Activated CD4-positive, alpha-beta T cell treated with anti-CD3 and anti-CD28 coated beads for 24 hours (primary cell): ENCODE measurements at places on chromosomes 12 and 14.

- no peak for DNase-seq
These were observed 109.8 kb upstream of the DNM1L start for GRCh38 chr12:32569259-32569658.

GRCh38 chr14:66483322-66483721 lies 2.8 kb upstream of the CCDC196 start:
- no peak for DNase-seq

DNA sequence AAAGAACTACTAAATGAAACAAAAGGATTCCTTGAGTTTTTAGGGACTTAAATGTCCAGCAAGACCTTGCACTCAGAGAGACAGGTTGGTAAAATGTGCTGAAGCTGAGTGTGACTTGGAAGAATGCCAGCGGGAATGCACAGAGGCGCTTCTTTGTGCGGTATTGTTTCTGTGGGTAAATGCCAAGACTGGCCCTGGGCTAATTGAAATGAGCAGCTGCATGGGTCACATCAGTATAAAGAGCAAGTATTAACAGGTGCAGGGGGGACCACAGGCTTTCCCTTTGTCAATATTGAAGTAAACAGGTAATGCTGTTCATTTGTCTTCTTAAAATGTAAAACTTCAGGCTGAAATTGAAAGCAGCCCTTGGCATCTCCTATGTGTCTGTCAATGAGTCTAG lies 74.3 kb downstream of the LMO3 start:
- DNase-seq: no peak

- DNase-seq: no peak
These were observed 277.4 kb downstream of the CCER1 start for GRCh38 chr12:90677552-90677951.

GRCh38 chr14:22185191-22185590 lies 403.8 kb downstream of the DAD1 start:
- DNase-seq: no peak

- DNase-seq: no peak
These were observed 52.6 kb downstream of the BICDL1 start for GRCh38 chr12:120041386-120042231.

DNA sequence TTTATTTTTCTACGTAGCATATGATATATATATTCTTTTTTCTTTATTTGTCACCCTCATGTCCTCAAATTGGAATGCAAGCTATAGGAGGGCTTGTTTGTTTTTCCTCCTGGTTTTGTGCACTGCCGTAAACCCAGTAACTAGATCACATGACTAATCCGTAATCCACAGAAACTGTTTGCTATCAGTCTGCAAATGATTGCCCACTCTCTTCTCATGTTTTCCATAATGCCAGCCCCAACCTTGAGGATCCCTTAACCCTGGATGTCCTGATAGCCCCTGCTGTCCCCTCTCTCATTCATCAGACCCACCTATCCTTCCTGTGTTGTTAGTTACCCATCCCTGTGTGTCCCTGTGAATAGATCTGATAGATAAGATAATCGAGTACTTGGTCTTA lies 94.0 kb downstream of the TSPAN9 start:
- no peak for DNase-seq
